ENCODE measurements at places on chromosomes 16 and 17. TPM values are rescaled to one million over a fixed set of nuclear protein-coding genes. Genes with fewer than 3 reads are reported as not detected.

The THRA gene
- 3.8 TPM for polyA plus RNA-seq

DNA sequence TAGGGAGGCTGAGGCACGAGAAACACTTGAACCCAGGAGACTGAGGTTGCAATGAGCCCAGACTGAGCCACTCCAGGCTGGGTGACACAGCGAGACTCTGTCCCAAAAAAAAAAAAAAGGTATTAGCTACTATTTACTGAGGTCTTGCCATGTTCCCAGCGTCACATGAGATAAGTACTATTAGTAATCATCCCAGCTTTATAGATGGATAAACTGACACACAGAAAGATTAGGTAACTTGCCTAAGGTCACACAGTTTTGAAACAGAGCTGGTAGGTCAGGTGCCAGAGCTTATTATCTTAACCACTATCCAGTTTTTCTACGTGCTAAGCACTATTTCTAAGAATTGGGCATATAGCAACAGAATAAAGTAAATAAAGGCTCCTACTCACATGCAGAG is 51.6 kb downstream of the TEX14 start:
- no peak for DNase-seq

DNA sequence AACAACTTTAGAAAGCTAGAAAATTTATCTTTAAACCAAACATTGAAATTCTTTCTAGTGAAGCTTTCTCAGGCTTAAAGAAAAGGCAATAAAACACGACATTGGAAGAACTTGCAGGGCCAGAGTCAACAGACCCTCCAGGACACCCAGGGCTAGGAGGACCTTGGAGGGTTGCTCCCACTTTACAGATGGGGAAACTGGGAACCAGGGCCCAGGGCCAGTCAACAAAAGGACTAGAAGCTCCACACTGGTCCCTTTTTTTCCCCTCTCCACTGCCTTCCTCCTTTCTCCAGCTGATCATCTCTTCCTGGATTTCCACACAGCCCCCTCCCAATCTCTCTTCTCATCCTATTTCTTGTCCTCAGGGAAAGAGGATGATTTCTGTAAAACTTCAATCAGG is 307.7 kb upstream of the CDH5 start:
- no peak for DNase-seq

DNA sequence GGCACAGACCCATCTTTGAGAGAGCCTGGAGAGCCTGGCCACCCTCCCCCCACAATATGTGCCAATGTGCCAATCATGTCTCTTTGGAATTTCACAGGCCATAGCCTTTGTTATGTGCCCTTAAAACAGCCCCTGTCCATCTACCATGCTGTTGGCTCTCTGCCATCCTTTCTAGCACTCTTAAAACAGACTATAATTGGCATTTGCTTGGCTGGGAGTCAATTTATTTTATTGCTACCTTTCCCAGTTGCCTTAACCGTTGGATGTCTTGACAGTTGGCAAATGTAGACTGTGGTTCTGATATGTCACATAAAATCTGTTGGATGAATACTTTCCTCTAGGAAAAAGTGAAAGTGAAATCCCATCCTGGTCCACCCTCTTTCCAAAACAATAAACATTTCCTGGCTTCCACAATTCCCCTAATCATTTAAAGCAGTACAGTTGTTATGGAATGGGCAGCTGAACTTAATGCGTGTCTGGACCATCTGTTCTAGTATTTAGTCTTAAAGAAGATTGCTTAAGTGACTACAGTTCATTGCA is 394.0 kb downstream of the KCNJ2 start:
- no peak for DNase-seq

- DNase-seq = peak; percentile 77
Observed at GRCh38 chr17:29561554-29562517, 5.0 kb downstream of the ABHD15 start.

DNA sequence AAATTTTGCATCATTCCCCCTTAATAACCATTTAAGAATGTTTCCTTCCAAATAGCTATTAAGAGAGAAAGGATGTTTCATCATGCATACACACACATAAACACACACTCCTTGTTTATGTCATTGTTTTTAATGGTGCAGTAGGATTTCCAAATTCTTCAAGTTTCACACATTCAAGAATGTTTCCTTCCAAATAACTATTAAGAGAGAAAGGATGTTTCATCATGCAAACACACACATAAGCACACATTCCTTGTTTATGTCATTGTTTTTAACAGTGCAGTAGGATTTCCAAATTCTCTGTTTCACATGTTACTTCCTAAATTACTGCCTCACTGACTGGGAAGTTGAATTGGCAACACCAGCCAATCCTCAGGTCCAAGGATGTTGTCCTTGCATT is 7.8 kb downstream of the TOX3 start:
- DNase-seq = no peak

GRCh38 chr16:56870276-56870888 is 5.4 kb downstream of the SLC12A3 start:
- DNase-seq = no peak

DNA sequence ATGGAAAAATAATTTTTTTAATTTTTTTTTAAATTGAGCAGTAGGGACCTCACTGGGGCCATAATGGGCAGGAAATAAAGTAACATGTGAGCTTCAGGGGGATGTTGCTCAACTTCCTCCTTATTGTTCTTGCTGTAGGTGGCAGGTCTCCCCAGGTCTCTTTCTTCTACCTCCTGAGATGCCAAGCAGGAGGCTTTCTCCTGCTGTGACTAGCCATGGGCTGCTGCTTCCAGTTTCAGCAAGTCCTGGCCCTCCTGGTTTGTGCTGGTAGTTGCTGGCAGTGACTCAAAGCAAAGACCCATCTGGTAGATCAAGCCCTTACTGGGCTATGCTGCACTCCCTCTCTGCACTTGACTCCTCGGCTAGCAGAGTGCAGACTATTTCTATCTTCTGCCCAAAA is 2.3 kb downstream of the DPEP2NB start:
- DNase-seq = no peak

GRCh38 chr16:27824786-27825185 is 238.7 kb downstream of the GSG1L start:
- DNase-seq = no peak

DNA sequence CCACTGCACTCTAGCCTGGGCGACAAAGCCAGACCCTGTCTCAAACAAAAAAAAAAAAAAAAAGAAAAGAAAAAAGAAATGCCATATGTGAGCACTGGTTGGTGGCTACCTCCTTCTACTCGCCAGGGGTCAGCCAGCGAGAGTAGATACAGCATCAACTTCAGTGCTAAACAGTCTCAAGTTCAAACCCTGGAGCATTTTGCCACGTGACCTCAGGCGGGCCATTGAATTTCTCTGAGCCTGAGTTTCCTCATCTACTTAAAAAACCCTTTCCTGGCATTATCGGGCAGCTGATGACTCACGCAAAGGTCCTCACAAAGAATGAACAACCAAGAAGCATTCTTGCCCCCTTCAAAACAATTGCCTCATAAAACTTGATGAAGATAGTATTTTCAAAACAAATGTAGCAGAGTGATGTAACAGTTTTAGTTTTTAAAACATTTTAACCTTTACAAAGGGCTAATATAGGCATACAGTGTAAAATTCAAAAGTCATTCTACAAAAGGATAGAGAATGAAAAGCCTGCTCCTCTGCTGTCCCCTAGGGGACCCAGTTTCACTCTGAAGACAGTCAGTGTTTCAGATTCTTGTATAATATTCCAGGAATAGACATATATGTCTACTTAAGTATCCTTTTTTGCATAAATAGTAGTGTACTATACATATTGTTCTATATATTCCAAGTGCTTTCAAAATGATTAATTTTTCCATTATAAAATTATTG is 28.4 kb downstream of the DNAH2 start:
- DNase-seq = no peak

Data from naive B cell (primary cell).